ENCODE measurements at places on chromosomes 6 and 20.

DNA sequence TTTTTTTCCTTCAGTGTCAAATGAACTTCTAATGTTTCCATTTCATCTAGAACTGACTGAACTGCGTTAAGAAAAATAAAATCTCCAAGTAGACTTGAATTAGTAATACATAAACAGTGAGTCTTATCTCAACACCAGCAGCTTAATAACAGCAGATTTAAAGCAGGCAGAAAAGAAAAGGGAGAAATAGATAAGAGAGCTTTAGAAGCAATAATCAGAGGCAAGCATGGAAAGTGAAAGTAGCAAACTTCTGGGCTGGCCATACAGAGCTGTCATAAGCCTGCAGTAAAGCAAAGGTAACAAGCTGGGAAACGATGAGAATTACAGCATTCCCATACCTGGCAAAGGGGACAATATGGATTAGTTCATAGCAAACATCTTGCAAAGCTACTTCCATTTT is 16.9 kb upstream of the ANGPT4 start:
- no peak for ATAC-seq

- ATAC-seq: peak; percentile 7
These were observed at the start of gene EPB41L1 for GRCh38 chr20:36154700-36155628. Gene EPB41L1, plus strand, starts transcription at chr20:36154740. Its CDS starts 19,038 bp downstream, at chr20:36173778.

DNA sequence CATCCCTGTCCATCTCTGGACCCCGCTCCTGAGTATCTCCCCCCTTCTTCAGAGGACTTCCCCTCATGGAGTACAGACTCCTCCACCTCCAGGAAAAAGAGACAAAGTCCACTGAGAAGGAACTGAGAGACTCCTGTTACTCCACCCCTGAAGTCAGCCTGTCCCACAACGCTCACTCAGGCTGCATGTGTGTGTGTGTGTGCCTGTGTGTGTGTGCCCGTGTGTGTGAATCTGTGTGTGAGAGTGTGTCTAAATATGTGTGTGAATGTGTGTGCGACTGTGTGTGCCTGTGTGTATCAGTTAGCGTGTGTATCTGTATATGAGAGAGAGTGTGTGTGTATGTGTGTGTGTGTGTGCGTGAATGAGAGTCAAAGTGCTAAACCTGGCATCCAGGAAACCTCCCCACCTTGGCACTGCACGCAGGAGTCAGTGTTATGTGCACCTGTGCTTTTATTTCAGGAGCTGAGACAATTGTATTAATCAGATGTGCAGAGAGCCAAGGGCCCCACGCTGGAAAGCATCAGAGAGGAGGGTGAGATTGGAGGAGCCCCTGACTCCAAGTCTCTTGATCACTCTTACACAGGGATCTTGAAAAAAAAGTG is 39.0 kb downstream of the HLA-A start:
- ATAC-seq: no peak

DNA sequence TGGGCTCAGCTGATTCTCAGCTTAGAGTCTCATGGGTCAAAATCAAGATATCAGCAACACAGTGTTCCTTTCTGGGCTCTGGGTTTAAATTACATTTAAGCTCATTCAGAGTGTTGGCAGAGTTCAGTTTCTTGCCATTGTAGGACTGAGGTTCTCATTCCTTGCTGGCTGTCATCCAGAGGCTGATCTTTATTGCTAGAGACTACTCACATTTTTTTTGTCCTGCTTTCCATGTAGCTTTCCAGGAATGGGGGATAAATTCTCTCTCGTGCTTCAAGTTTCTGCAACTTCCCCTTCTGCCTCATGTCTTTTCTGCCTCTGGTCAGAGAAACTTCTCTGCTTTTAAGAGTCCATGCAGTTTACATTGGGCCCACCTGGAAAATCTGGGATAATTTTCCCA is 86.9 kb downstream of the RFX6 start:
- no peak for ATAC-seq

- no peak for ATAC-seq
These were observed 66.8 kb downstream of the TBC1D7 start for GRCh38 chr6:13261464-13261994.

DNA sequence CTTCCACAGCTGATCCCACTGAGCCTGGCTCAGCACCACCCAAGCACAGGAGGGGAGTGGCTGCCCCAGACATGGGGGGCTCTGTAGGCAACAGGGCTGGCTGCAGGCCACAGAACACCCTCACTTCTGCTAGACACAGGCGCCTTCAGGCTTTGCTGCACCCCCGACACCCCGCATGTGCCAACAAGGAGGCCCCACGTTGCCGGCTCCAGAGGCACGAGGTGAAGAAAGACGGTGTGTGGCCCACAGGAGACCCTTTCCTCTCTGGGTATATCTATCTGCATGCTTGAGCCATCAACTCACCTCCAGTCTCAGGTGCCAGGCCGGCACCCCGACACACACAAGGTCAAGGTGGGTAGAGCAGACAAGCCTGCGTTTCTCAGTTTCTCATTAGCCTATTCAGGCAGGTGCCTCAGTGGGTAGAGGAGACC is 158.3 kb downstream of the DLL1 start:
- ATAC-seq: no peak

GRCh38 chr20:15613530-15613929 is 959.7 kb downstream of the KIF16B start:
- no peak for ATAC-seq

DNA sequence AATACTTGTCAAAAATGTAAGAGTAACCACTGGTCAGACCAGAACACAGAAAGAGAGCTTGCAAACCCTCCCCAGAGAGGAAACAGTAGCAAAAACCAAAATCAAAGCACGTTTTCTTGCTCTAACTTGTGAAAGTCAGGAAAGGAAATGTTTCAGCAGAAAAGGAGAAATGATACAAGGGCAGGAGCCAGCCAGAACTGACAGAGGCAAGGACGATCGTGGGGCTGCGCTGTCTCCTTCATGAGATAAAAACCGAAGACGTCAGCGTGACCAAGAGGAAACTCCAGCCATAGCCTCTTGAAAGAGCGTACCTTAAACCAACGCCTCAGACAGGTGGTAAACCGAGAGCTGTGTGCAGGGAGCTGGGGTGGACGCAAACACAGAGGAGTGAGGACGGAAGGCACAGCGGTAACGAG is 27.5 kb downstream of the LAMA5 start:
- no peak for ATAC-seq

- no peak for ATAC-seq
These were observed 34.8 kb upstream of the KIF25 start for GRCh38 chr6:167962711-167963110.

DNA sequence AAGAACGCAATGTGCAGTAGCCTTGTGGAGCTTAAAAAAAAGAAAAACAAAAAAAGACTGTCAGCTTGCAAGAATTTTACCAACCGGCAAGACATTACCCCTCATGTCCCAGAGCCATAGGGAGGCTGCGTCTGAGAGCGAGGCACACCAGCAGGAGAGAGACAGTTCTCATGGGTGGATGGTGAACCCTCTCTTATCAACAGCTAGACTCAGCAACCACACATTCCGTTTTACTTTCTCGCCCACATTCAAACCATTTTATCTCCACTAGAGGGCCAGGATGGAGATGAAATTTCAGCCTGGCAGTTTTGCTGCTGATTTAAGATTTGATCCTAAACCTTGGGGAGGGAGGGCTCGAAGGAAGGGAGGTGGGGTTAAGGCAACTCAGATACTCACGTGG is 247.0 kb downstream of the ATXN1 start:
- peak; percentile 62 for ATAC-seq

- ATAC-seq: no peak
These were observed 38.9 kb upstream of the STMND1 start for GRCh38 chr6:17062871-17063440.

DNA sequence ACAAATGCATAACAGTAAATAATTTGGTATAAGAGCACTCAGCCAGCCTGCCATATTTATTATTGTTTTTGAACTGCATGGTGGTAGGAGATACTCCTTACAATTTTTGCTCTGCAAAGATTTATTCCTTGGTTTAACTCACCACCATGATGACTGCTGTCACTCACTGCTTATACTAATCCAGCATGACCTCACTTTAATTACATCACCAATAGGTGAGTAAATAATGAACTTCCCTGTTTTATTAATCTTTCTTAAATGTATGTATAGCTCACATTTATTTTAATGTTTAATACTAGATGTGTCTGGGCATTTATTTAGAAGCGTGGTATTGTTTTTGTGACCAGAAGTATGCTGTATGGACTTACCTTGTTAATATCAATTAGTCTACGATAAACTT is 12.8 kb upstream of the TP53TG5 start:
- ATAC-seq: no peak

DNA sequence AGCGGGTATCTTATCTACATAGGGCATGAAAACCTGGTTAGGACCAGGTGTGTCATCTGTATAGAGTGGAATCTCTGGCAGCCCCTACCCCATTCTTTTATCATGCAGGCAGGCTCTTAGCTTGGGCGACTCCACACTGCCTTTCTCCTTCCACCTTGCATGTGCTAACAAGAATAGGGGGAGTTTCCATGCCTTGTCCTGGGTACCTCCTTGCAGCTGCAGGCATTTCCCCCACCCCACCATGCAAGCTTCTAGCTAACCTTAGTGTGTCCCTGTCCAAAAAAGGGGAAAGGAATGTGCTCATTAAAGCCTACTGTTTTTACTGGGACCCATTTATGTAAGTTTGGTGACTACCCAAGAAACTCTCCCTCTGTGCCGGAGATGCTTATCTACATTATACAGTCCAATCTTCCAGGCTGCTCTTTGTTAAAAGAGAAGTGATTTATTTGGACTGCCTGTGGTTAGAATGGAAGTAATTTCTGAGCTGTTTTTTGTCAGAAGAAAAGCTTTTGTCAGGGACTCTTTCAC is 10.5 kb upstream of the CEP43 start:
- ATAC-seq: peak; percentile 23

DNA sequence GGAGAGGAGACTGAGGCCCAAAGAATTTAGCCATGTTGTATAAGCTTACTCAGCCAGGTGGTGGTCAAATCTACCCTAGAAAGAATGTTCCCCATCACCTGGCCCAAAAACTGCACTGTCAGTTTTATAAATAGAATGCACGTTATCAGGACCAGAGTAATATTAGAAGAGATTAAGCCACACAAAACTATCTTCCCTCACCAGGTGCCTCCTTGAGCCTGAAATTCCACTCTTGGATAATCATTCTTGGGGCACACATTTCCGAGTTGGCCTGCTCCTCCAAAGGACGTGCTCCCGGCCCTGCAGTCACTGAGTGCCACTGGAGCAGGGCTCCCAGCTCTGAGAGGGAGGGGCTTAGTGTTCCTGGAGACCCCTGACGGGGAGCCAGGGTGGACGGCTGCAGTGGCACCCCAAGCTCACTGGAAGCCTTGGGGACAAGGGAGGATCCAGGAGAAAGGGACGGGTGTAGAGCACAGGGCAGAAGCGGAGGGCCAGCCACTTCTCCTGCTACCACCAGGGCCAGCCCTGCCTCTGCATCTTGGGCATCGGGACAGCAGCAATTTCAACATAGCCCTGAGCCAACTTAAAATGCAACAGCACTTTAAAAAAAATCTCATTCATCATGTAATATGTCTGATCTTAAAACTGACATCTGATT is 160.8 kb upstream of the QKI start:
- ATAC-seq: no peak

DNA sequence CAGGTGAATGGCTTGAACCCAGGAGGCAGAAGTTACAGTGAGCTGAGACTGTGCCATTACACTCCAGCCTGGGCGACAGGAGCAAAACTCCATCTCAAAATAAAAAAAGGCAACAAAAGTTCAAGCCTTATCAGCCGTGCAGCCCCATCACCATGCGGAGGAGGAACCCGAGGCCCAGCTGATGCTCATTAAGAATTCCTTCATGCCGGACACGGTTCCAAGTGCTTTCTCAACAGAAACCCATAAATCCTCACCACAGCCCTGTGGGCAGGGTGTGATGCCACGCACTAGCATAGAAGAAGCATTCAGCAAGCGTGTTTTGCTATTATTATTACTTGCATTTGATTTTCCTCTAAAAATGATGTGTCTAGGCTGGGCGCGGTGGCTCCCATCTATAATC is 56.3 kb downstream of the PREX1 start:
- ATAC-seq: peak; percentile 57

DNA sequence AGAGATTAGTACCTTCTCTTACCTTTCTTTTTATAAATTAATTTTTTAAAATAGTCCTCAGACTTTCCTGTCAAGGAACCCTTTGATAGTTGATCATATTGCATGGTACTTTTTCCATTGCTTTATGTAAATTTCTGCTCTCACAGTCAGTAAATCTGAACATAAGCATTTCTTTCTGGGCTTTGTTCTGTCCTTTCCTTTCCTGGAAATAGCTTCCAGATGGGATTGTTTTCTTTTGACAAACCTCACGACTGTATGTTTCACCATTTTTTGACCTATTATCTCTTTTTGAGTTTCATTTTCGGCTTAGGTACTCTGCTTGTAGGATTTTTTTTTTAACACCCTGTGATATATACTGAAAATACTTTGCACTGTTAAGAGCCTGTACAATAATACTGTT is 32.6 kb downstream of the UTRN start:
- ATAC-seq: peak; percentile 5

- no peak for ATAC-seq
These were observed 7.1 kb downstream of the PEX6 start for GRCh38 chr6:42971746-42972327.

GRCh38 chr6:14734416-14735340 is 511.2 kb upstream of the JARID2 start:
- ATAC-seq: no peak

- ATAC-seq: no peak
These were observed 23.6 kb downstream of the IL17A start for GRCh38 chr6:52209770-52210169.

DNA sequence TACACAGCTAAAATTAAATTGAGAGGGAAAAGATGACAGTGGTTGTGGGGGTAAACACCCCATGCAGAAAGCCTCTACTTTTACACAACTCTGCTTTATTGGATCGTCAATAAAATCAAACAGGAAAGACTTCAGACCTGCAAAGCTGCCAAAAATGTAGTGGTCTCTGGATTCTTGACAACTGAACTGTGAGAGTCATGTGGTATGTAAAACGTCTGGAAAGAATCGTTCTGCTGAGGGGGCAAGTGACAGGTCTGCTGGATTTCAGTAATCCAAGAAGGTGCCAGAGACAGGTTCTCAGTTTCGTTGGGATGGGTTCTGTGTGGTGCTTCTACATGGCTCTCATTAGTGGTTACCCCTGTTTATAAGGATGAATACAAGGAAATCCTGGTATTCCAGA is 63.3 kb downstream of the TSPYL4 start:
- no peak for ATAC-seq

DNA sequence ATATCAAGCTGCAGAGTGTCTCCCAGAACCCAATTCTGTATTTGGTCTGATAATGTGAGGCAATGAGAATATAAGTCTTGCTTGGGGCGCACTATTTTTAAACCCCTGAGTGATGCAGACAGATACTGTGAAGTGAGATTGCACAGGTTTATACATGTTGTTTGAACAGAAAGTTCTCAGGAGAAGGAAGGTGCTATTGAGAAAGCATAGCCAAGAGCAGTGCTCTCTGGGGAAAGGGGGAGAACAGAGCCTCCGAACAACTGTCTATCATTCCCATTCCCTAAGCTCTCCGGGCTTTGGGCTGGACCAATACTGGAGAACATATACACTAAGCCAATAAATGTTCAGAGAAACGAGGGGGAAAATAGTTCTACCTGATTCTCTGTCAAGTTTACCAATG is 75.8 kb downstream of the PERP start:
- no peak for ATAC-seq

All from motor neuron (in vitro differentiated cells).